ENCODE measurements at places on chromosomes 16 and 17.

- no peak for DNase-seq
Observed at GRCh38 chr16:13906168-13907089, 13.5 kb upstream of the ERCC4 start.

GRCh38 chr16:66988197-66988788, at the start of gene CES4A:
Gene CES4A (plus strand): TSS chr16:66988589. CDS start chr16:66988773, 184 bp downstream.
- DNase-seq = no peak

DNA sequence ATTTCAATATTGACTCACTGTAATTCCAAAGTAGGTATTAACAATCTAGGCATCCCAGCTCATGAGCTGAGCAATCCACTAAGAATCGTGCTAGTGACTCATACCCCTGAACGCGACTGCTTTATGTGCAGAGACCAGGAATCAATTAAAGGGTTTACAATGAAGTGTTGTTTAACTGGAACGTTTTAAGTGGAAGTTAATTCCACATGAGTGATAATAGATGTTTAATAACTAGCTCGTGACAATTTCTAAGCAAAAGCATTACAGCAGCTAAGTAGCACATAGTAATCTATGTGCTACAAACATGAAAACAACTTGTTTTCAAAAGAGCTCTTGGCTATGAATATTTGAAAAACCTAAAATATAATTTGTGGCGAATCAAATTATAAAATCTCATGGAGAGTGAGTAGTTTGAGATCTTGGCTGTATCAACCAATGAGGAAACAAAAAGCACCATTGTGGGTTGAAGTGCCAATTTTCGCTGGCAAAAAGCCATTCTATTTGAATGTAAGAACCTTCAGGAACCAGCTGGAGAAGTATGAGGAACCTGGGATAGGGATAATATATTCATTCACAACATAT, 9.4 kb downstream of the GJC1 start:
- no peak for DNase-seq

DNA sequence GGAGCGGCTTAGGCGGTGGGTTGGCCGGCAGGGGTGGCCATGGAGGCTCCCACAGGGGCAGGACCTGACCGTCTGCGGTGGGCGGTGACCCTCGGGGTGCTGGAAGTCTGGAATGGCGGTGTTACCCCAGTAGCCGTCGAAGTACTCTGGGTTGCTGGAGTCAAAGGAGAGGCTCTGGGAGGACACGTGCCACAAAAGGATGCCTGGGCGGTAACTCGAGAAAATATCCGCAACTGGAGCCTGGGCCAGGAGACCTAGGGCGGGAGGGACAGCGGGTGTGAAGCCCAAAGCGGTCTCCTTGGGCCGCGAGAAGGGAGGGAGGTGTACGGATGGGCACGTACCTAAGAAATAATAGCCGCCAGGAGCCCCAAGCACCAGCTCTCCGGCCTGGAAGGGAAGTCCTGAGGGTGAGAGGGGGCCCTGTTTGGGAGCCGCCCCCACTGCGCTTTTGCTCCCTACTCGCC, 4.6 kb downstream of the ITGA2B start:
- DNase-seq = no peak

DNA sequence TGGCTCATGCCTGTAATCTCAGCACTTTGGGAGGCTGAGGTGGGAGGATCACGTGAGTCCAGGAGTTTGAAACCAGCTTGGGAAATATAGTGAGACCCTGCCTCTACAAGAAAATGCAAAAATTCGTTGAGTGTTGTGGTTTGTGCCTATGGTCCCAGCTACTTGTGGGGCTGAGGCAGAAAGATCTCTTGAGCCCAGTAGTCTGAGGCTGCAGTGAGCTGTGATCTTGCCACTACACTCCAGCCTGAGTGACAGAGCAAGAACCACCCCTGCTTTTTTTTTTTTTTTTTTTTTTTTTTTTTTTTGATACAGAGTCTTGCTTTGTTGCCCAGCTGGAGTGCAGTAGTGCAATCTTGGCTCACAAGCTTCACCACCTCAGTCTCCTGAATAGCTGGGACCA, 34.0 kb downstream of the ITGB3 start:
- DNase-seq = no peak

GRCh38 chr16:4212934-4213296, 29.0 kb downstream of the SRL start:
- DNase-seq = no peak

- DNase-seq = no peak
Observed at GRCh38 chr16:81484908-81485624, 40.5 kb downstream of the CMIP start.

DNA sequence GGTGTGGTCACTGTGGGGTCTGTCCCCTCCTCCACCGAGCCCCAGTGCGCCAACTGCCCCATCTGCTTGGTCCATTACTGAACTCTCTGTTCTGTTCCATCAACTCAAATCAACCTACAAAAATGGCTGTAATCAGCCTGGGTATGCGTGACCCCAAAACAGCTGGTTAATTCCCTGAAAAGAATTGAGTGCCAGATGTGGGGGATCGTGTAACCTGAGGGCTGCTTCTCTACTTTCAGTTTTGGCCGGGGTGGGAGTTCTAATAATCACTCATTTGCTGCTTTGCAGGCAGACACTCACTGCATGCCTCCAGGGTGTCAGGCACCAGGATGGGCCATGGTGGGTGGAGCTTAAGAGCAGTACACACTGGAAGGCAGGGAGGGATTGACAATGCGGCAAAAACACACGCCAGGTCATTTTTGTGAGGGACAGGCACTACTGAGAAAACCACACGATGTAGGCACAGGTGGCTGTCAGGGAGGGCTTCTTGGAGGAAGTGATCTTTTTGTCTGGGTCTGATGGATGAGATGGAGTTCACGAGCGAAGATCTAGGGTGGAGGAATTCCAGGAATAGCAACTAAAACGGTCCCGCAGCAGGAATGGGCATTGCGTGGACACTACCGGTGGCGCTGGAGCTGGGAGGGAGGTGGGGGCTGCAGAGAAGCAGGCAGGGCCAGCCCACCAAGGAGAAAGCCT, 30.4 kb upstream of the SSTR5 start:
- DNase-seq = no peak

DNA sequence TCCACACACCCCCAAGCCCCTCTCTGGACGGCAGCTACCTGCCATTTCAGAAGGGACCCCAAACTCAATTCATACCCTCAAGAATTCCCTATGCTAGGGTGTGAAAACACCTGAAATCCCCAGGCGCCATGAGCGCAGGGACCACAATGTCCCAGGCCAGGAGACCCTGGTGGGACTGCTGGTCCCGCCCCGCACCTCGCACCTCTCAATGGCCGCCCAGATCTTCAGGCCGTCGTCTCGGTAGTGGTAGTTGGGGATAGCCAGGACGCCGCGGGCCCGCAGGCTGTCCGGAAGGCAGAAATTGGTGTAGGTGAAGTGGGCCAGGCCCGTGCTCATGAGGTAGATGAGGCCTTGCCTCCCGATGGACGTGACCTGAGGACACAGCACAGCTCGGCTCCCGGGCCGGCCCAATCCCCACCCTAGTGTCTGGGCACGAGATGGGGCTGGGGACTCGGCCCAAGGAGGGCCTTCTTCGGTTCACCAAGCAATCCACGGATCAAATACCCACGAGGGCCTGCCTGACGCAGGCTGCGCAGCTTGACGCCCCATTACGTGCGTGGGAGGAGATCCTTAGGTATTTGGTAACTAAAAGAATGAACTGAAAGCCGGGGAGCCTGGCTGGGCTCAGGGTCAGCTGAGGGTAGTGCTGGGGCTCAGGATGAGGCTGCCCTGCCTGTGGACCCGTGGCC, 9.2 kb downstream of the ALOXE3 start:
- no peak for DNase-seq

DNA sequence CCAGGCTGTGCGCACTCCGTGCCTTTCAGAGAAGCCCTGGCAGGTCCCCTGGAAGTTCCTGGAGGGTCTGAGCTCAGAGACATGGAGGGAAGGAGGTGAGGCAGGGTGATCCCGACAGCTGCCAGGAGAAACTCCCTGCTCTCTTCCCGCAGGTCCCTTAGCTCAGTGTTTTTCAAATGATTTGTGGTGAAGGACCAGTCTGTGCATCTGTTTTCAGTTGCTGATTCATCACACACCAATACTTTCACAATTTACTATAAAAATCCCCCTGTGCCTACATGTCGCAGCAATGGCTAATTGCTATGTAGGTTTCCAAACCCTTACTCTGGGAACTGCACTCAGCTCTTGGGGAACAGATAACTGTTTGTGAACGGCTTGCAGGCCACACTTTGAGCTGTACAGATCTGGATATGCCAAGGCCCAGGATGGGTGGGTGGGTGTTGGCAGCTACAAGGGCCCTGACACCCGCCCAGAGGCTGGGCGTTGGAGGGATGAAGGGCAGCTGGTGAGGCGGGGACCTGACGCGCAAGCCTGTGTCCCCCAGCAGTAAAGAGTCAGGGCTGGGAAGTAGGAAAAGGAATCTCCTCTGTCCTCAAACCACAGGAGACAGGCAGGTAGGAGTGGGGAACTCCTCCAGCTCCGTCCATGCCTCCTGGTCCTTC, 20.5 kb upstream of the EMP2 start:
- no peak for DNase-seq

- DNase-seq = peak; percentile 73
Observed at GRCh38 chr17:59829217-59830006, 63.3 kb downstream of the TUBD1 start.

GRCh38 chr16:85979605-85980004, 80.6 kb downstream of the IRF8 start:
- DNase-seq = no peak

GRCh38 chr17:67475161-67475937, 98.3 kb downstream of the PITPNC1 start:
- DNase-seq = peak; percentile 88

- no peak for DNase-seq
Observed at GRCh38 chr16:1506494-1507213, 13.5 kb downstream of the TELO2 start.

- peak; percentile 34 for DNase-seq
Observed at GRCh38 chr16:10965440-10966061, 21.2 kb downstream of the CLEC16A start.

GRCh38 chr16:51062039-51062438, 89.0 kb downstream of the SALL1 start:
- no peak for DNase-seq

DNA sequence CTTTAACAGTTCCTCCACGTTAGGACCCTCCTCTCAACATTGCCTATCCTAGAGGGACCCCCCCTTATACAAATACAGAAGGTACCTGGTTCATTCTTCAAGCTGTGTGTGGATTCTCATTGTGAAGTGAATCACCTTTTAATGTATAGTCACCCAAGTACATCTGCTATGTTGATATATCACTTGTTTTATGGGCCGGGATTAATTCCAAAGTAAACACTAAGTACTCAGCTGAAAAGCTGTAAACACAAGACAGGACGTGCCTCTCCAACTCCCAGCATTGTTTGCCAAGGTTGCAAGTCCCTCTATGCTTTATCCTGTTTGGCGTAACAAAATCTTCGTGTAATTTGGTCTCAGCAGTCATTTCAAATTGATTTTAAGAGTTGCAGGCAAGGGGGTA, 123.6 kb downstream of the RBFOX1 start:
- DNase-seq = no peak

DNA sequence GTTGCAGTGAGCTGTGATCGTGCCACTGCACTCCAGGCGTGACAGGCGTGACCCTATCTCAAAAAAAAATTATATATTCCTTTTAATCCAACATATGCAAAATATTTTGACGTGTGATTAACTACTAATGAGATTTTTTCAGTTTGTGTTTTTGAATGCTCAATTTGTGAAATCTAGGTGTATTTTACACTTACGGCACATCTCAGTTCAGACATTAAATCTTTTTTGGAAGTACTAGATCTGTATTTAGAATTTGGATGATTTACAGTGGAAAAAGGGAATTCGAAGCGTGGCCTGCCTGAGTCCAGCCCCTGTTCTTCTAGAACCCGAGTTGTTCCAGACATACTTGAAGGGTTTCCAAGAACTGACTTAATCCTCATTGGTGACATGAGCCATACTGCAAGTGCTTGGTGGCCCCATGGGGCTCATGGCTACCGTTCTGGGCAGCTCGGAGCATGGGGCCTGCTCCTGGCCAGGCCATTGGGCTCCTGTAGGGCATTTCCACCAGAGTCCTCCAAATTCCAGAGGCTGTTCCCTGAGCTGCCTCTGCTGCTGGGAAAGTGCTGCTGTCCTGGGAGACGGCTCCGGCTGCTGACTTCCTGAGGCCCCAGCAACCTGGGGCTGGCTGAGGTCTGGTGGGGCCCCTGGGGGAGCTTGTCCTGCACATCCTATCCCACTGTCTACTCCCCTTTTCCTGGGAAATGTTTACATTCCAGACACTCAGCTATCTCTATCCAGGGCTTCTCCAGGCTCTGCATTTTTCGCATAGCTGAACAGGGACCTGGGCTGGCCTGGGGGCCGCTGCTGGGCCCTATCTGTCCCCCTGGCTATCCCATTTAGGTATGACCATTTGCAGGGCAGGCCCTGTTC, 27.2 kb downstream of the LLGL2 start:
- no peak for DNase-seq

DNA sequence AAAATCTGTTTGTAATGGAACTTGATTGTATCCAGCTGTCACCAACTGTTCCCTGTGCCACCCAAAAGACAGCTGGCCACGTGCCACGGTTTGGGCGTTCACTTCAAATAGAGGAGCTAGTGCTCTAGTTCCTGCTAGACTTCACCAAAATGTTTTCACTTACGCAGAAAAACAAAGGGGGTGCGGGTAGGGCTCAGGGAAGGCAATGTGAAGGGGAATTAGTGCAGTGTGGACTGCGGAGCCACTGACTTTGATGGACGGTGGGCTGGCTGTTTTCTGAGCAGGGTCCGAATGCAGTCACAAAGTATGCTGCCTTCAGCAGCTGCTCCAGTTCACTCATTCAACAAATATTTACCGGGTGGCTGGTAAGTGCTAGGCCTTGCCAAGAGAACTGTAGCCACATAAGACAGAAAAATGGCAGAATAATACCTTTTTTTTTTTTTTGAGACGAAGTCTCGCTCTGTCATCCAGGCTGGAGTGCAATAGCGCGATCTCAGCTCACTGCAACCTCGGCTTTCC, 7.6 kb upstream of the CYTH1 start:
- DNase-seq = peak; percentile 67

DNA sequence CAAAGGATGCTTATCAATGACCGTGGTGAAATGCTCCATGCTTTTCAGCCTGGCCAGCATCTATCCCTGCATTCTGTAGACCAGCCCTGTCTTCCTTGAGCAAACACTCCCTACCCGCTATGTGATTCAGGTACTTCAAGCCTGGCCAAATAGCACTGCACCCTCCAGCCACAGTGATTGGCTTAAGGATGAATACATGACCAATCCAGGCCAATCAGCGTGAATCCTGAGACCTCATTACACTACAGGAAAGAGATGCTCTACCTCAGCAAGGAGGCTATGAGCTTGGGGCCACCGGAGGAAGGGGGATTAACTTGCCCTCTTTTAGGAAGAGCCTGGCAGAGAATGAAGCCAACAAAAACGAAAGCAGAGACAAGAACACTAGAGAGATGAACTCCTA, 162.5 kb downstream of the ZNF423 start:
- no peak for DNase-seq

DNA sequence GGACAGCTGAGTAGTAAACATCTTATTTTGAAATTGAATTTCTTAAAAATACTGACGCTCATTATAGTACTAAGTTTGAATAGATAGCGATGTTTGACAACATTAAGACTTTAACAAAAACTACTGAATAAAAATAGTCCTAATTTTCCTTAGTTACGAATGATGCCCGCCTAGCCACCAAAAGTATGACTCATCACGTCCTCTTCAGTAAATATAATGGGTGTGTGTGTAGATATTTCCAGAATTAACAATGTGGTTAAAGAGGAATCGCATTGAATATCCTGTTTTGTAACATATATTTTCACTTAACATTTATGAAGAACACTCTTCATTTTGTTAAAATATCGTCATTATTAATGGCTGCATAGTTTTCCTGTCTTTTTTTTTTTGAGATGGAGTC, 187.6 kb downstream of the MYO1D start:
- no peak for DNase-seq

- DNase-seq = no peak
Observed at GRCh38 chr17:79809530-79810129, 12.8 kb upstream of the CBX8 start.

Data from CD4-positive, alpha-beta T cell treated with Interleukin-4 for 1 hour (primary cell).